Ureter (tissue), 1 donor: ENCODE measurements at places on chromosomes 13 and 19.

DNA sequence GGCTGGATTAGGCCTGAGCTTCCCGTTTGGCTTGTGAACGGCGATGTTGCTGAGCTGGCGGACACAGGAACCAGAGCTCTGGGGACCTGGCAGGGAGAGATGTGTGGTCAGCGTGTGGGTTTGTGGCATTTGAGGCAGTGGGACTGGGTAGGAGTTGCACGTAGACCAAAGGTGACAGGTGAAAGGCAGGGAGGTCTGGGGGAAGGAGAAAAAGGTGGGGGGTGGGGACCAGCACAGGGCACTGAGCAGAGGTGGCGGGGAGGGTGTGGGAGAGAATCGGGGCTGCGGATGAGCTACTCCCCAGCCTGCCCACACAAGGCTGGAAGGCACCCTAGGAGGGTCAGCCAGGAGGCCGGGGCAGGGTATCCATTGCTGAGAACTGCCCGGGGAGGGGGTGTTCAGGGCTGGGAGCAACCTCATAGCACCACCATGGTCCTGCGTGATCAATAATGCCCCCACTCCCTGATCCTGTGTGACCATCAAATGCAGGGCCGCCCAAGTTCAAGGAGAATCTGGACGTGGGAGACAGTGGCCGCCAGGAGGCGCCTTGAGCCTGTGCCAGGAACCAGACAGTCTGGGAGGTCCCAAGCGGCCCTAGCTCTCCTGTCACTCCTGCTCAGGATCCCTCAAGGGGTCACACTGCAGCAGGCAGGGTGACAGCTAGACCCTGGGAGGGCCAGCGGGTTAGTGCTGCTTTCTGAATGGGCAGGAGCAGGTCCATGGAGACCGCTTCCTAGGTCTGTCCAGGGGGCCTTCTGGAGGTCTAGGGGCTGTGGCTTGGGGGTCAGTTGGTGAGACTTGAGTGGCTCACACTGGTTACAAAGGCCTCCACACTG, 12.8 kb upstream of the SELENOW start:
- DNase-seq: peak; percentile 63

DNA sequence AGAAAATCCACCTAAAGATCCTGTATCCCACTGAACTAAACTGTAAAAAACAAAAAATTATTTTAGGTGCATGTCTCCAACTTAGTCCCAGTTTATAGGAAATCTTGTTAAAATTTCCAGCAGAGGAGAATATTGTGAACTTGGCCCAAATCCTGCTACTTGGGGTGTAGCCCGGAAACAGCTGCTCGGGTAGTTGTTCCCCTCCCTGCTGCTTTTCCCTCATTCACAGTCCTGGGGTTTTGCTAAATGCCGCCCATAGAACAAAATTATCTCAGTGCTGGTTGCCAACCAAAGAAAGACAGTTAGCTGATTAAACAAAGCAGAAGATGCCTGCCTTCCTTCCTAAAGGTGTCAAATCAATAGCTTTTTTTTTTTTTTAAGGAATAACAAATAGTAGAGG, 330.5 kb upstream of the KLF12 start:
- no peak for DNase-seq

GRCh38 chr13:20231839-20232555, at the start of gene GJB6:
Gene GJB6, minus strand, starts transcription at chr13:20232319. Its CDS starts 8,839 bp downstream, at chr13:20223480.
- no peak for DNase-seq

DNA sequence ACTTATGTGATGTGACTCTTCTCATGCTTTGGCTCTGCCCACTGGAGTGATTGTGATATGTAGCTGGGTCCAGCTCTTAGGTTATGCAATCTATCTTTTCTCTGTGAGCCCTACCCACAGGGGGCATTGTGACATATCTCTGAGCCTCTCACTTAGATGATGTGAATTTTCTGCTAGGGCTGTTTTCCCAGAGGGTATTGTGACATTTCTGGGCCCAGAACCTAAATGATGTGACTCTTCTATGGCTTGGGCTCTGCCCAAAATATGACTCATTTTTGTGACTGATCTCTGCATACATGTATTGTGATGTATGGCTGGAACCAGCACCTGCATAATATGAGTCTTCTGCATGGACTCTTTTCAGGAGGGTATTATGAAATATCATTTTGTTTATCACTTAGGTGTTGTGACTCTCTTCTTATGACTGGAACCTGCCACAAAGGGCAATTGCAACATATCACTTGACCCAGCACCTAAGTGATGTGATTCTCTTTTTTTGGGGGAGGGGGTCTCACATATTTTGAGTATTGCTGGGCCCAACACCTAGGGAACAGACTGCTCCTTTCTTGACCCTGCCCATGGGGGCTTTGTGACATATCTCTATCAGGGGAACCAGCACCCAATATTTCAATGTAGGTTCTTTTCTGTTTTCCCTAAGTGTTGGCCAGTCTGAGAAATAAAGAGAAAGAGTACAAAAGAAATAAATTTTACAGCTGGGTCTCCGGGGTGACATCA, 12.1 kb upstream of the ZNF254 start:
- DNase-seq: peak; percentile 14

- DNase-seq: no peak
Measured at GRCh38 chr19:51505904-51506303, 4.3 kb upstream of the SIGLEC12 start.

- DNase-seq: no peak
Measured at GRCh38 chr19:9782338-9782737, 13.8 kb upstream of the ZNF846 start.

DNA sequence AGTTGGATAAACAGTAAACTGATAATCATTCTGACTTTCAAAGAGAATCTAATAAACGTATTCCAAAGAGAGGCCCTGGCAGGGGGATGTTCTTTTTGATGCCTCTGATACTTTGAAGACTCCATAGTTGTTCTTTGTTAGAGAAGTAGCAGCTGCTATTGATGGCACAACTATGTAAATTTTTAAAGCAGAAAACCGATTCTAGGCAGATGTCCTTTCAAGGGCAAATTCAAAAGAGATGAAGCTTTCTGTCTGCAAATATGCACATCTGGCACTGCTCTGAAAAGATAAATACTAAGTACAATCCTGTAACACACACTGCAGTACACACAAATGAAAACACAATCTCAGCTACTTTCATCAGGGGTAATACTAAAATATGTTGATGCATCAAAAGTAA, 250.1 kb downstream of the VWA8 start:
- DNase-seq: no peak

DNA sequence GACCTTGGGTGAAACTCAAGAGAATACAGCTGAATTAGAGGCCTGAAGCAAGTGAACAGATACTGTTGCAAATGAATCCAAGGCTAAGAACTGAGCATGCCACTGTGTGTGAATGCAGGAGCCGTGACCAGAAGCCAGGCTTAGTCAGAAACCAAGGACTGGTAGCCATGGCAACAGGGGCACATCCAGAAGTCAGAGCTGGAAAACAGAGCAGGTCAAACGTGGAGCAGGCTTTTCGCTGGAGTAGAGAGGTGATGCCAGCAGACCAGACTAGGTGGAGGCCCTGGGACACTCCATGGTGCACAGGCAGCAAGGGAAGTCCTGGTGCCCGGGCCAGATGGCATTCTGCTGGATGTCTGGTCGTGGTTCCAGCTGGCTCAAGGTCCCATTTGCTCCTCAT, 564.1 kb downstream of the PCDH9 start:
- no peak for DNase-seq

GRCh38 chr19:7968796-7969554, 25.5 kb upstream of the TIMM44 start:
- DNase-seq: no peak

- no peak for DNase-seq
Measured at GRCh38 chr19:29320618-29321017, 107.7 kb upstream of the UQCRFS1 start.

- peak; percentile 84 for DNase-seq
Measured at GRCh38 chr19:47296036-47296435, 13.6 kb upstream of the C5AR1 start.

- DNase-seq: peak; percentile 74
Measured at GRCh38 chr19:10871711-10872545, 575 bp downstream of the CARM1 start.

- DNase-seq: no peak
Measured at GRCh38 chr13:46050771-46051170, 1.8 kb downstream of the ZC3H13 start.
